Right hindlimb (tissue), 1 donor: ENCODE measurements at places on chromosomes 5 and 9.
A peak's percentile ranks its signal among the peaks of the same experiment; 100 is the strongest.

GRCh38 chr5:145242551-145242950 is 592.6 kb downstream of the PRELID2 start:
- no peak for DNase-seq

- no peak for DNase-seq
Measured at GRCh38 chr5:132766020-132766805, 10.8 kb downstream of the SEPTIN8 start.

DNA sequence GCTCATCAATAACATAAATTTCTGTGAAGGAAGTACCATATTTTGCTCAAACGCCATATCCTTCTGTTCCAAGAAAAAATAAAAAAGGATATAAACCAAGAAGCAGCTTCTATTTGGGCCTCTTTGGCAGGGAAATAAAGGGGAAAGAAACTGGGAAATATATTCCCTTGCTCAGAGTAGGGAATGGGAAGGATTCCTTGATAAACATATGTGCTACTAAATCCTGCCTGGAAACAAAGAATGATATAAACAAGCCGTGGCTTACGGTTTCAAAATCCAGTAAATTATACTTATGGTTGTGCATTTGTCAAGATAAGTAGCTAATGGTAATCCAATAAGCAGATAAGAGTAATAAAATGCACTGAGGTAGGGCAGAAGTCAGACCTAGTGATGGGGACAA is 481.6 kb downstream of the NTRK2 start:
- no peak for DNase-seq

GRCh38 chr9:15253786-15254185 is 53.2 kb downstream of the TTC39B start:
- no peak for DNase-seq

DNA sequence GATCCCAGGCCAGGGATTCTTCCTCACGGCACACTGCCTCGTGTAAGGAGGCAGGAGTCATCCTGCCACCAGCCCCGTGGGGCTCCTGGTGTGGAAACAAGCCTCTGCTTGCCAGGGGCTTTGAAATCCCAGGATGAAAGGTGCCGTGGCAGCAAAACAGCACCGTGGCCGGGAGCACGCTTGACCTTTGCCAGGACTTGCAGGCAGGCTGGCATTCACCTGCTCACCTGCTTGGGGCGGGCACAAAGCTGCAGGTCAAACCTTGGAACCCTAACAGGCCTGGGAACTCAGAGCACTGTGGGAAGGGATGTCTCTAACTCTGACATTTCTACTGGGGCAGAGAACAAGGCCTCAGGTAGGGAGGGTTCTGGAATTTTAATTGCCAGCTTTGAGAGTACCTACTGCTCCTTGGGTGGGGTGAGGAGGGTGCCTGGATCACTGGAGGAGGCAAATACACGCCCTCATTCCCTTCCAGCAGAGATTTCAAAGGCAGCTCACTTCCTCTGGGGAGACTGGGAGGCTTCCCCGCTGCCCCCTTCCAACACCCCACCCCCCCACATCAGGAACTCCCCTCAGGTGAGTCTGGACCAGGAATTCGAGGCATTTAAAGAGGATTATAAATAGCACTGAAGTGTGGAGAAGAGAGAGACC is 45.6 kb upstream of the STXBP1 start:
- no peak for DNase-seq

DNA sequence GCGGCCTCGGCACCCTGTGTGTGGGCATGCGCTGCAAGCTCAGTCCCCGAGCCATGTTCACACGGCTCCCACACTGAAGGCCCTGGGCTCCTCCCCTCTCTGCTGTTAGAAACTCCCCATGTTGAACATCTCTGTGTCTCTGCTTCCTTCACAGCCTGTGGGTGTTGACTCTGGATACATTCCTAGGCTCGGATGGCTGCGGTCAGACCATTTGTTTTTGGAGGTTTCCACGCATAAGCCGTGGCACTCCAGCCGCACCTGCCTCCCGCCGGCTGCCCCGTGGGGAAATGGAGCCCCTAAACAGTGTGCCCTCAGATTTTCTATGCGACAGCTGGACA is 31.2 kb upstream of the LRRC14B start:
- DNase-seq = peak; percentile 24

DNA sequence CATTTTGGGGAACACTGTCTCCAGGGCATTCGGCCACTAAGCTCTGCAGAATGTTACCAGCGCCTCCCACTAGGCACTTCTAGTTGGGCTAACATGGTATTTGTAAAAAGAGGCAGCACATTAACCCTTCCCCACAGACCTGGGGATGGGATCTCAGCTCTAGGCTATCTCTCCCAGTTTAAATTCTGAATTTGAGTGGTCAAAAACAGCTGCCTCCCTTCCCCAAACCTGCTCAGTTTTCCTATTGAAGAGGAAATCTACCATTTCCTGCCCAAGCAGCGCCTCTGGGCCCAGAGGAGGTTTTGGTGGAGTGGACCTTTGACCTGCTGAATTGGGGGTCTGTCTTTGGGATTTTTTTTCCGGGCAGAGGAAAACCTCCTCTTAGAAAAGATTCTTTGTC is 53.2 kb downstream of the ENC1 start:
- DNase-seq = no peak

DNA sequence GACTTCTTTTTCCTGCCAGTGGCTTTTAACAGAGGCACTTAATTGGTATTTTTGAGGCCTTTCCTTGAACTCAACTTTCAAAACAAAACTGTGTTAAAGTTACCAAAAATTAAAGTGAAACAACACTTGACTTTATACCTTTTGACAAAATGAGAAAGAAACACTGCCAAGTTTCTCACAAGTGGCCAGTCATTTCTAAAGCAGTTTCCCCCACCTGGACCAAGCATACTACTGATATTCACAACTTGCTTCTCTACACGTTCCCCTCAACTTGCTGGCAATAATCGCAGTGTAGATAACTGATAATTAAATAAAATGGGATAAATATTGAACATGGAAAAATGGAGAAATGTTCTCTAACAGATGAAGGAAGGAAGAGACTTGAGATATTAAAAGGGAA is 135.7 kb downstream of the TLR4 start:
- DNase-seq = no peak

DNA sequence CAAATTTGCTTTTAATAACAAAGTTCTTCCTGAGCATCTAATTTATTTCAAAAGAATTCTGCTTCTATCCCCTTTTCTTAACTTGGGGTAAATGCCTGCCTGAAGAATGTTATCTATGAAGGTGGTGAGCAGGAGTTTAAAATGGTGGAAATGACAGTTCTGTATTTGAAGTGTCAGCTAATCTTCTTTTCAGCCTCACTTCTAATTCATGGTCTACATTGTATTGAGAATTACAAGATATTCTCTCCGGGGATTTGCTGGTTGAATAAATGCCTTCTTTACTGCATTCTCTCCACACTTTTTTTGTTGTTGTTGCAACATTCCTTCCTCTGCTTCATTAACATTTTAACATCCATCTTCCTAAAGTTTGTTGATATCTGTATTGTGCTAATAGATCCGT is 143.1 kb upstream of the GRIN3A start:
- no peak for DNase-seq

GRCh38 chr5:139108063-139108824 is 89.9 kb downstream of the SIL1 start:
- peak; percentile 61 for DNase-seq

GRCh38 chr5:851076-851475 is 290 bp upstream of the ZDHHC11 start:
- DNase-seq = no peak

DNA sequence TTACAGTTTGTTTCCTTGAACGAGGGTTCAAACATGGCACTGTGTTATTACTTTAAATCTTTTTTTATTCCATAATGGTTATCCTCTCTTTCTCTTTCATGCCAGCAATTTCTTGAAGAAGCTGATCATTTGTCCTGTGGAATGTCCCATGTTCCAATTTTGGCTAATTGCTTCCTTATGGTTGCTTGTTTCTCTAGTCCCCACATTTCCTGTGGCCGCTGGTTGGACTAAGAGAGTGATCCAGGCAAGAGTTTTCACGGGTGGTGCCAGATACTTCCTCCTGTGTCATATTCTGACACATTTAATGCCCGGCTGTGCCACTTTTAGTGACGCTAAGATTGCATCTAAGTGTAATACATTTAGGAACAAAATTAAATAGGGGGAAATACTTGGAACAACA is 83.8 kb upstream of the FAM169A start:
- DNase-seq = no peak

DNA sequence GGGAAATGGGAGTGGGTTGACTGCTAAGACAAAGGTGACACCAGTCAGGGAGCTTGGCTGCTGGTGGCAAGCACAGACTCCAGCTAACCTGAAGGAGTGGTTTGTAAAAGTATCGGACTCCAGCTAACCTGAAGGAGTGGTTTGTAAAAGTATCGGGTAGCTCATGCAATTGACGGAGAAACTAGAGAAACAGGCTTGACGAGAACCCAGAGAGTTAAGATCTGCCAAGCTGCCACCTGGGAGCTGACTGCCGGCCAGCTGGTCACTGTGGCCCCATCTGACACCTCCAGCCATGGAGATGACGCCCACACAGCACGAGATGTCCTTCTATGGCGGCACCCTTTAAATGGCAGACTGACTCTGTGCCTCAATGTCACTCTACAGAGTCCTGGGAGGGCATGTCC is 28.3 kb upstream of the CRB2 start:
- no peak for DNase-seq

- peak; percentile 51 for DNase-seq
Measured at GRCh38 chr5:54520438-54520846, 2.9 kb downstream of the SNX18 start.

DNA sequence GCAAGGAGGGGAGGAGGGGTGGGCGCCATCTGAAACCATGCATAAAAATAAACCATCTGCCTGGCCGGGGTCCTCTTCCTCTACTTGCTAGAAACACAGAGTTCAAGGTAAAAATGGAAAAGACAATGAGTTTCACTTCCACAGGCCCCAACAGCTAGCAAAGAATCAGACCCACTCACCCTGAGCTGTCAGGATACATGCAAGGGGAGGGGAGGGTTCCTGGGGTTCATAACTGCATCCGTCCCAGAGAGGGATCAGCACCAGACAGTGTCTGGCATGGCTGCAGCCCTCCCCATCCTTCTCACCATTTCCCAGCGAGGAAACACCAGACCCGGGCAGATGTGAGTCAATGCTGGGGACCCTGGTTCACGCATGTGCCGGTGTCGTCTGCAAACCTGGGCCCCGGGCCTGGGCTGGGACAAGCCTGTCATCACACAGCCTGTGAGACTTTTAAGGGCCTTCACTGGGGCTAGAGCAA is 55.4 kb downstream of the SEMA4D start:
- DNase-seq = no peak

GRCh38 chr9:135885100-135885853 is 22.1 kb downstream of the CAMSAP1 start:
- DNase-seq = no peak

- DNase-seq = no peak
Measured at GRCh38 chr9:133769511-133770075, 31.4 kb upstream of the SARDH start.

DNA sequence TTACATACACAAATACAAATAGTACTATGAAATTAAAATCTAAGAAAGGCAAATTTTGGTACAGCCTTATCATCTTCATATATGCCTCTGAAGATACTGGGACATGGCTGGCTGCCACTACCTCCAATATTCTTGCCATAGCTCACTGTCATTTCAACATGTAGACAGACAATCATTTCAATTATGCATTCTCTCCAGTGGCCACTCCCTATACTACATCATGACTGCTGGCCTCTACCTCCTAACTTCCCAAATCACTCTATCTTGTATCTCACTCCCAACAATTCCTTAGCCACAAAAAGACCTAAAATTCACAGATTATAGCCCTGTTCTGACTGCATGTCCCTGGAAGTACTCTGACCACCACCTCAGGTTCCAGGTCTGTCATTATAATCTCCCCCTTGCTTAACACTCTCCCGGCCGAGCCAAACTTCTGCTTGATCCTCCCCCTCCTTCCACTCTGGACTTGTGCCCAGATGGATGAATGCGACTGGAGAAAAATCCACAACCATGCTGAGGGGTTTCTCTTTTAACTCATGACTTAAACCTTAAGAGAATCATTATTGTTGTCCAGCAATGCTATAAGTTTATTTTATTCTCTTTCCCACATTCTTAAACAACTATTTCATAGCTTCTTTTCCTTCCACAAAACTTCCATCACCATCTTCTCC is 225.3 kb upstream of the TLE4 start:
- DNase-seq = no peak

GRCh38 chr5:45508135-45508534 is 188.0 kb downstream of the HCN1 start:
- DNase-seq = no peak

DNA sequence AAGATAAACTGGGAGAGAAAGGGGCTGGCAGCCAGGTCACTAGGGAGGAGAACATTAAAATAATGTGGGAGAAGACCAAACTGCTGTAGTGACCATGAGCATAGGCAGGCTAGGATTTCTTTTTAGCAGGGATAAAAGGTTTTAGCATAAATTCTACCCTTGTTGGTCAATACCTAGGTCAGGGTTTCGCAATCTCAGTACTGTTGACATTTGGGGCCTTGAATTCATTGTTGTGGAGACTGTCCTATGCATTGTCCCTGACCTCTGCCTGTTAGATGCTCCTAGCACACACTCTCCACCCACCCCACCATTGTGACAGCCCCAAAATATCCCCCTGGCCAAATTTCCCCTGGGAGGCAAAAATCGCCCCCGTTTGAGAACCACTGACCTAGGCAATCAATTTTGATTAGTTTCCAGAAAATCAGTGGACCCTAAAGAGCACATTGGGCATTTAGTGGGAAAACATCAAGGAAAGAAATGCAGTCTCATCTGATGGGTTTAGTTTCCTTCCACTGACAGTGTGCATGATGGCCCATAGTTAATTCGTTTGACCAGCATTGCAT is 181.4 kb downstream of the NTRK2 start:
- no peak for DNase-seq

DNA sequence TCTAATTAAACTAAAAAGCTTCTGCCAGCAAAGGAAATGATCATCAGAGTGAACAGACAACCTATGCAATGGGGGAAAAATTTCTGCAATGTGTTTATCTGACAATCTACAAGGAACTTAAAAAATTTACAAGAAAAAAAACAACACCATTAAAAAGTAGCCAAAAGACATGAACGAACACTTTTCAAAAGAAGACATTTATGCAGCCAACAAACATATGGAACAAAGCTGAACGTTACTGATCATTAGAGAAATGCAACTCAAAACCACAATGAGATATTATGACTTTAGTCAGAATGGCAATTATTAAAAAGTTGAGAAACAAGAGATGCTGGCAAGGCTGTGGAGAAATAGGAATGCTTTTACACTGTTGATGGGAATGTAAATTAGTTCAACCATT is 530.4 kb upstream of the DAB2 start:
- DNase-seq = no peak

GRCh38 chr5:54296386-54296785 is 14.0 kb downstream of the ARL15 start:
- no peak for DNase-seq

- DNase-seq = no peak
Measured at GRCh38 chr9:104879555-104880309, 48.2 kb downstream of the ABCA1 start.
